ENCODE measurements at places on chromosomes 13 and 19.

DNA sequence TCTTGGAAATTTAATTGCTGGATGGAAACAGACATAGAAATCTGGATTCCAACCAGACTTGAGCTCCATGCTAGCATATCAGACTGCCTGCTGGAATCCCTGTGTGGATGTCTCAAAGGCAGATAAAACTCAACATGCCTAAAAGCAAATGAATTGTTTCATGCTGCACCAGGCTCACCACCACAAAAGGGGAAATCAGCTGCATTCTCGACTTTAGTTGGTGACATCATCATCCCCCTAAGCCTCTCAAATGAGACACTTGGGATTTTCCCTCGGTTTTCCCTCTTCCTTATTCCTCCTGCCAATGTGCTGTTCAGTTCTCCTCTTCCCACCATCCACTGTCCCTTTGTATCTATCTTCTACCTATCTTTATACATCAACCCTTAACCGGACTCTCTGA is 134.3 kb downstream of the ZDHHC20 start:
- no peak overlapping the region for H3K27ac ChIP-seq
- H3K27me3 ChIP-seq = no peaks in the 10 kb centered on the region
- no peaks in the 10 kb centered on the region for H3K36me3 ChIP-seq

DNA sequence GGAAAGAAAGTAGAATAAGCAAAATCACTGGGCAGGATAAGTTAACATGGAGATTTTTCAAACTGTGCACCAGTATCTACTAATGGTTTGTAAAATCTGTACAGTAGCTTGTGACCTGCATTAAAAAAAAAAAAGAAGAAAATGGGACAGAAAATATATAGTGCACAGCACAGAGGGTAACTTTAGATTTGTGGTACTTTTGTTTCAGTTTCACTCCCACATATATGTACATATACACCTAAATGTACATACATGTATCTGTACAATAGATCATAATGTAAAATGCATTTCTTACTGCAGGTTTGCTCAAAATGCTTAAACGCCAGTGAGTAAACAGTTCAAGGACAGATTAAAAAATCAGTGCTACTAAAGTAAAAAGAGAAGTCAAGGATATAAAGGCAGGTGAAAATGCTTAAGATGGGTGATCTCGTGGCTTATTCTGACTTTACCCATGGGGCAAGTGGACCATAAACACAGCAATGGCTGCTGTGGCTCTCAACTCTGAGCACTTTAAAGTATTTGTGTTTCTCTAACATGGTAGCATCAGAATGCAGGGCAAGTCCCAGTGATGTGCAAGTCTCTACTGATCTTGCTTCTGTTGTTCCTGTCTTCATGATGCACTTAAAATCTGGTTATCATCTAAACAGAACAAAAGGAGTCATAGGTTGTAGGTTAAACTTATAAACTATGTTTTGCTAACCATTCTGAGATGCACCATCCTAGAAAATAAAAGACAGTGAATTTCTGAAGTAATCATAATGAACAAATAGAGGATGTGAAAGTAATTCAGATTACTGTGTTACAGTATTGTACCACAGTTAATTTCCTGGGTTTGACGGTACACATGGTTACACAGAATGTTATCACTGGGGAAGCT is 112.3 kb downstream of the MIPEP start:
- no peak overlapping the region for H3K27ac ChIP-seq
- DNase-seq = no peak
- H3K27me3 ChIP-seq = no peaks in the 10 kb centered on the region
- peaks cover under 1% of the 10 kb centered on the region for H3K4me1 ChIP-seq

DNA sequence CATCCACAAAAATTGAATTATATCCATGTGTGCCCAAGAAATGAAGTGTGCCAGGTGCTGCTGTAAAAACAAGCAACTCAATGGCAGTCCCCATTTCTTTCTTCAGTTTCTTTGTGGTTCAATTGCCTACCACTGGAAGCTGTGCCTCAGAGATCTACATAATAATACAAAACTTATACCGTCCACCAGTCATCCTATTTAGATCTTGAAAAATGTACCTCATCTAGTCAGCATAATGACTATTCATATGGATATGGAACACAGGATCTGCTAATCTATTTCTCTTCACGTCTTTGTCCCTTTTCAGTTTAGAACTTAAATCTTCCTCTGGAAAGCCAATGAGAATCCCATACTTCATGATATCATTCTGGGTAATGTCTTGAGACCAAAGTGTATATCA is 648.5 kb downstream of the PCDH9 start:
- no peaks in the 10 kb centered on the region for H3K4me1 ChIP-seq
- H3K4me3 ChIP-seq = no peak overlapping the region
- H3K36me3 ChIP-seq = no peaks in the 10 kb centered on the region
- no peak overlapping the region for H3K27ac ChIP-seq
- H3K27me3 ChIP-seq = no peaks in the 10 kb centered on the region

DNA sequence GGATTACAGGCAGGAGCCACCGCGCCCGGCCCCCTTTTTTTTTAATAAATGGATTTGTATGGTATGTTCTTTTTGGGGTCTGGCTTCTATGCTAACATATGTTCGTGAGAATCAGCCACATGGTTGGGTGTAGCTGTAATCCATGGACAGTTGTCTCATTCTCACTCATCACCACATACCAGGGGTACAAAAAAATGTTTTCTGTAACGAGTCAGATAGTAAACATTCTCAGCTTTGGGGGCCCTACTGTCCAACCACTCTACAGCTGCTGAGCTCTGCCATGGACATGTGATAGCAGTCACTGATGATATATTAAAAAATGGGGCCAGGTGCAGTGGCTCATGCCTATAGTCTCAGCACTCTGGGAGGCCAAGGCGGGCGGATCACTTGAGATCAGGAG is 5.1 kb upstream of the RETN start:
- no peaks in the 10 kb centered on the region for H3K36me3 ChIP-seq
- no peak overlapping the region for H3K27ac ChIP-seq
- no peak overlapping the region for H3K4me3 ChIP-seq
- DNase-seq = no peak
- H3K27me3 ChIP-seq = peaks cover 22% of the 10 kb centered on the region

DNA sequence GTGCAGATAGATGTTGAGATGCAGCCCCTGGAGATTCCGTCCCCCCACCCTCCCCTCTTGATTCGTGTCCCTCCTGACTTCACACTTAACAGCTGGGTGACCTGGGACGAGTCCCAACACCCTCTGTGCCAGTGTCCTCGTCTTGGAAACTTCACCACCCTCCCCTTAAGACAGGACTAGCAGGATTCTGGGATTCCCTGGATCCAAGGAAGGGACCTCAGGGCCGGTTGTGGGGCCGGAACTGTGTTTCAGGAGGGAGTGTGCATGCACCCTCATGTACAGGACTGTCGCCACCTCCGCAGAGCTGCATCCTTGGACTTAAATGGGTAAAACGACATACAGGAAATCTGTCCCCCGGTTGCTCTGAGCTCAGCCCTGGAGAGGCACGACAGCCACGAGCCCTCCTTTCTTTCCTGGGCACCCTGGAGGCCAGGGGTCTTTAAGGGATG is 990 bp downstream of the MYO9B start:
- H3K36me3 ChIP-seq = peaks cover 3% of the 10 kb centered on the region
- H3K4me3 ChIP-seq = peak overlapping the region; percentile 72
- no peak for DNase-seq
- no peaks in the 10 kb centered on the region for H3K27me3 ChIP-seq

DNA sequence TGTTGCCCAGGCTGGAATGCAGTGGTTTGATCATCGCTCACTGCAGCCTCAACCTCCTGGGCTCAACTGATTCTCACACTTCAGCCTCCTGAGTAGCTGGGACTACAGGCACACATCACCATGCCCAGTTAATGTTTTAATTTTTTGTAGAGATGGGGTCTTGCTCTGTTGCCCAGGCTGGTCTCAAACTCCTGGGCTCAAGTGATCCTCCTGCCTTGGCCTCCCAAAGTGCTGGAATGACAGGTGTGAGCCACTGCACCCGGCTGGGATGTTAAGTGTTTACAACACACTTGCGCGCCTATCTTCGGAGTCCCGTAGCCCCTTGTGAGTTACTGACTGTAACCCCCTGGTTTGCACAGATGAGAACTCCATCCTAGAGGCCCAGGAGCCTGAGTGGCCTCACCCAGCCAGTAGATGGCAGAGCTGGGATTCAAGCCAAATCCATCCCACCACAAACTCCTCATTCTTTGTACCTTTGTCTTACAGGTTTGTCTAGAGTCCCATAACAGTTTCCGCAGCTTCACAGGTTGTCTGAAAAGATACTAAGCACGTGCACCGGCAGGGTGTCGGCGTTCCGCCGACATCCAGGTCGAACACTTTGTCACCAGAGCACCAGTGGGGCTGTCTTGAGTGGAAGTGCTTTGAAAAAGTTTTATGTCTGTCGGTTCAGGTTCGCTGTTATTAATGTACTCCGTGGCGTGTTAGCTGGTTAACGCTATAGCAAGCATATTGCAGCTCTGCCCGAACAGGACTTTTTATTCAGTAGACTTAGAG is 14.7 kb downstream of the MAG start:
- no peak overlapping the region for H3K27ac ChIP-seq
- no peaks in the 10 kb centered on the region for H3K36me3 ChIP-seq

DNA sequence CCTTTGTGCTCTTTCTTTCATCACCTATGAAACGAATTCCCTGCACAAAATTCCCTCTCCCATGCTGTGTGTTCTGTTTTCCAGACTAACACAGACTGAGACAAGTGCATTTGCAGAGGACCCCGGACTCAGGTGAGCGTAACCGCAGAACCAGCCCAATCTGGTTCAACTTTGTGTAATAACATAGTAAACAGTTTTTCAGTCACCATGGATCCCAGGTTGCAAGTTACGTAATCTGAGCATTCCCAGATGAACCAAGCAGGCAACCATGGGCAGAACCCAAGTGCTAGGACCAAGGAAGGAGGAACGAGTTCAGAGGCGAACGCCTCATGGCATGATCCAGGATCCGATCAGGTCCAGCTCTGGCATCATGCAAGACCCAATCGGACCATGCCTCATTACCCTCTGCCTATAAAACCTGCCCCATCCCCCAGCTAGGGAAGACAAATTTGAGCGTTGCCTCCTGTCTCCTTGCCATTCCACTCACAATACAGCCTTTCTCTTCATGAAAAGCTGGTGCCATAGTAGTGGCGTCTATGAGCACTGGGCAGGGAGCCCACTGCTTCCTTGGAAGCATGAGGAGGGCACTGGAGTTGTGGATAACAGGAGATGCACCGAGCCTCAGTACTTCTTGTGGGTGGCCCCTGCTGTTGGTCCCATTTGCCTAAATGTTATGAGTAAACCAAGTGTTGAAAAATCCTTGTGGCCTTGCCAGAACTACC is 107.6 kb downstream of the ABCC4 start:
- DNase-seq = no peak
- H3K36me3 ChIP-seq = no peaks in the 10 kb centered on the region
- H3K4me3 ChIP-seq = no peak overlapping the region
- no peak overlapping the region for H3K27ac ChIP-seq

- peak; percentile 48 for DNase-seq
- no peak overlapping the region for H3K4me3 ChIP-seq
Observed at GRCh38 chr13:114108894-114109293, 23.5 kb downstream of the RASA3 start.

GRCh38 chr19:29299416-29300380 is 86.7 kb upstream of the UQCRFS1 start:
- no peak overlapping the region for H3K4me3 ChIP-seq
- no peaks in the 10 kb centered on the region for H3K36me3 ChIP-seq
- peak; percentile 71 for DNase-seq
- no peaks in the 10 kb centered on the region for H3K4me1 ChIP-seq
- peaks cover 6% of the 10 kb centered on the region for H3K27me3 ChIP-seq

DNA sequence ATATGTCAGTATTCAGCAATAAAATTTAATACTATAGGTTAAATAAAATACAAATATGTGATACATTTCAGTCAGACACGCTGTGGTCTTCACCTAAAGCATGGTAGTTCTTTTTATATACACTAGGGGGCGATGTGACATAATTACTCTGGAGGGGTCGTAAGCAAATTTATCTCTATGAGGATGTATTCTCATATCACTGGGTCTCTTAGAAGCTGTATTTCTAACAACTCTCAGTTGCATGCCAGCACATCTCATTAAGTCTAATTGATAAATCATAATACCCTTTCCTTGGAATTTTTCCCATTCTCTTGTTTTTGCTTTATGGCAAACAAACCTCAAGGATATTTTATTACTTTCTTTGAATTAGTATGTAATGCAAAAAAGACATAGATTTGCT is 3.9 kb upstream of the PCDH17 start:
- peaks cover 52% of the 10 kb centered on the region for H3K27me3 ChIP-seq
- no peak overlapping the region for H3K27ac ChIP-seq
- H3K4me1 ChIP-seq = peaks cover 36% of the 10 kb centered on the region
- no peak overlapping the region for H3K4me3 ChIP-seq
- H3K36me3 ChIP-seq = no peaks in the 10 kb centered on the region

DNA sequence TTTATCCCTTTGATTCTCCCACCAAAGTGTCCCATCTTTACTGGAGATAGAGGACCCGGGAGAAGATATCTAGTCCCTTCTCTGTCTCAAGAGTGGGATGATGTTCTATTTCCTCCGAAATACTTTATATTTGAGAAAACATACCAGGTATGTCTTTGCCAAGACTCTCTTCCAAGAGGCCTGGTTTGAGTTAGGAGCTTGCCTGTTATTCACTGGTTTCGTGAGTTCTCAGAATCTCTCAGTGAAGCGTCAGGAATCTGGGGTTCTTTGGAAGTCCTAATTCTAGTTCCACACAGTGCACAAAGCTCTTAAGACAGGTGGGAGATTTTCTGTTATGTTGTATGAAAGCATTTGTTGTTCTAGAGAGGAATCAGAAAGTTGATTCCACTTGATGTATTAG is 182.0 kb downstream of the DNAJC15 start:
- H3K27me3 ChIP-seq = no peaks in the 10 kb centered on the region
- DNase-seq = no peak
- no peaks in the 10 kb centered on the region for H3K36me3 ChIP-seq
- no peaks in the 10 kb centered on the region for H3K4me1 ChIP-seq
- no peak overlapping the region for H3K27ac ChIP-seq

GRCh38 chr13:20776751-20777150 is 3.0 kb upstream of the EEF1AKMT1 start:
- peaks cover 14% of the 10 kb centered on the region for H3K4me1 ChIP-seq
- peaks cover 4% of the 10 kb centered on the region for H3K36me3 ChIP-seq
- no peaks in the 10 kb centered on the region for H3K27me3 ChIP-seq
- no peak overlapping the region for H3K27ac ChIP-seq
- H3K4me3 ChIP-seq = no peak overlapping the region

- H3K4me3 ChIP-seq = no peak overlapping the region
- DNase-seq = no peak
- peaks cover under 1% of the 10 kb centered on the region for H3K27me3 ChIP-seq
- H3K4me1 ChIP-seq = peaks cover under 1% of the 10 kb centered on the region
- no peak overlapping the region for H3K27ac ChIP-seq
Observed at GRCh38 chr19:19278315-19278714, 5.2 kb upstream of the TM6SF2 start.

- no peak for DNase-seq
- no peaks in the 10 kb centered on the region for H3K36me3 ChIP-seq
- no peak overlapping the region for H3K4me3 ChIP-seq
- H3K4me1 ChIP-seq = no peaks in the 10 kb centered on the region
- H3K27me3 ChIP-seq = no peaks in the 10 kb centered on the region
- no peak overlapping the region for H3K27ac ChIP-seq
Observed at GRCh38 chr13:66343224-66343828, 886.8 kb downstream of the PCDH9 start.
